Renal cortex interstitium (tissue), 15 donors: ENCODE measurements at places on chromosomes 3 and 15. TPM values are rescaled to one million over a fixed set of nuclear protein-coding genes. Genes with fewer than 3 reads are reported as not detected.

Gene CPN2
- polyA plus RNA-seq, result 0.38 TPM

Gene CX3CR1
- polyA plus RNA-seq, result 1.7 TPM

Gene TLR9
- 0.17 TPM for polyA plus RNA-seq

GRCh38 chr3:47227678-47228077 is 54.9 kb downstream of the KIF9 start:
- no peak for DNase-seq

DNA sequence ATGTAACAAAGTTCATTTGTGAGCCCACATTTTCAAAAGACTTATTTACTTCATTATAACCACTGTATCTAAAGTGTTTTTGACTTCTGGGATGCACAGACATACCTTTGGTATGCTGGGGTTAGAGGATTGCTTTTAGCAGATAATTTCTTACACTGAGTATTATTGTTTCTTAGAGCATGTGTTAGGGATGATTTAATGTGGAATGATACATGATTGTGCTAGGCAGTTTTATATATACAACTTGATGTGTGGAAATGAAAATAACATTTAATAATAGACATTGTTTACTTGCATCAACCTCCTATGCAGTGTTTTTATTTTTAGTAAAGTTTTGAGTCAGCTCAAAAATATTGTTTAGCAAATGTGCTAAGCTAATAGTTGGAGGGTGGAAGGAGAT is 3.4 kb downstream of the KIF23 start:
- no peak for DNase-seq

DNA sequence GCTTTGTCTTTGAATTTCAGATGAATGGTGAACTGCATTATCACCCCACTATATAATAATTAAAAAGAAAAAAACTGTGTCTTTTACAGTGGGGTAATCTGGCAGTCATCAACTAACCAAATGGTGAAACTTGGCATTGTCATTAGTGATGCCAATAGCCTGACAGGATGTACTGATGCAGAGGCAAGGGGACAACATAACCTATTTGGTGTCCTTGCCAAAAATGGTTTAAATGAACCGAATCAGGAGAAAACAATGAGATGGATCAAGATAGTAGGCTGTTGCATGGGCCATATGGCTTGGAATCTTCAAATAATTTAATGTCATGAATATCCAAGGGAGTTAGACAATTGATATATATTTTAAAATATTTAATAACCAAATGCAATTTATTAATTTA is 738.7 kb downstream of the FHIT start:
- no peak for DNase-seq
